ENCODE measurements at places on chromosomes 5 and 9.

DNA sequence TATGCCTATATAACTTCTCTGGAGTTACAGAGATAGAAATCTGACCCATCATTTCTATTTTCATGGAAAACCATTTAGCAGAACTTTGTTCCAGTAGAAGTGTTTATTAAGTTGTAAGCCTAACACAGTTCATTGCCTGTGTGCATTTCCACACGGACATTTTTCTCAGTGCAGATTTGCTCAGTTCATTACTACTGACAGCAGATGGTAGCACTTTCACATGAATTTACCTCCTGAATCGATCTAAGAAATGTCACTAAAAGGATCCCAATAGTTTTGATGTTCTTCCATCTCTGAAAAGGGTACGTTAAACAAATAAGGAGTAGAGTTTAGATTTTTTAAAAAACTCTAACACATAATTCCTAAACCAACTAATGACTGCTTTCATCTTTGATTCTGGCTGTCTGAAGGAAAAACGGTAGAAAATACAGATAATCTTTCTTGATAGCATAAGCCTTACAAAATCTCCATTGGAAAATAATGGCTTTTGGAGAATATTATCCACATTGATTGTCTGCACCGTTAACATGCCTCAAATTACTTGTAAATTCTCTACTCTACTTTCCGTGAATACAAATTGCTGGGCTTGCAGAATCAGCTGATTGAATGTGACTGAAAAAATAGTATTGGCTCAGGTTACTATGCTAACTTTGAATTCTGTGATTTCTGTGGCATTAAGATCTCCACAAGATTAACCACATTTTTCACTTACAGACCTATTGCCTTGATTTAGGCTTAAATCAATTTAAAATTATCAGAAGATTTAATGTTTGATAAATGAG, 33.1 kb downstream of the RPS23 start:
- DNase-seq, result no peak

GRCh38 chr5:134459010-134459403, 47.3 kb upstream of the CDKN2AIPNL start:
- no peak for DNase-seq

GRCh38 chr5:119453040-119453373, 710 bp downstream of the HSD17B4 start:
- no peak for DNase-seq

GRCh38 chr5:61306531-61307131, 25.4 kb upstream of the ZSWIM6 start:
- no peak for DNase-seq

DNA sequence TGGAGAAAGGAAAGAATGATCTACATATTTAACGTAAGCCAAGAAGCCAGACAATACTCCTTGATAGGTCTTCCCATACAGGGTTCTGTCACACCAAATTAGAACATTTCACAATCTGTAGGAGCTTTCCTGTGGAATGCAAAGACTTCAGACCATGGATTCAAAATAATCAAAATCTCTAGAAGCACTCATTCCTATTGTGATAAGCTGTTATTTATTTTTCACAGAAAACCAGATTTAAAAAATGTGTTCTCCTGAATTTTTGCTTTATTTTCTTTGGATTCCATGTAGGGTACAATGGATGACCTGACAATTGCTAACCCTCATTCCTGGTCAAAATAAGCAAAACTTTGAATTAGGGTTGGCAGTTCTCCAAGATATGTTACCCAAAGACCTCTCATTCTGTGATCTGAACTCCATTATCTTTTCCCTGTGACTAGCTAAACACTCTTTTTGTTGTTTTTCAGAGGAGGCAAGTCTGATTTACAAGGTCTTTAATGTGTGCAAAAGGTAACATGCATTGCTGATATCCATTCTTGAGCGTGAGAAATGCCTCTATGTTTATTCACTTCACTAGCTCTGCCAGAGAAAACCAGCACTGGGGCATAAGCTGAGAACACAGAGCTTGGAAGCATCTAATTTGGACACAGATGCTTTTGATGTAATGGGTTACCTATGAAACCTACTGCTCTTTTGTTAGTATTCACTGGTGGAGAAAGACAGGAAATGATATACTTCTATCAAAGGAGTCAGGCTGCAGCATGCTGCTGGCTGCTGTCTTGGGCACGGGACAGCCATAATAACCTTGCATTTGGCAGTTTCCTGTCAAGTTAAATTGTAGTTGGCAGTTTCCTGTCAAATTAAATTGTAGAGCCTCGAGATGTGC, 31.4 kb downstream of the ACTBL2 start:
- no peak for DNase-seq

DNA sequence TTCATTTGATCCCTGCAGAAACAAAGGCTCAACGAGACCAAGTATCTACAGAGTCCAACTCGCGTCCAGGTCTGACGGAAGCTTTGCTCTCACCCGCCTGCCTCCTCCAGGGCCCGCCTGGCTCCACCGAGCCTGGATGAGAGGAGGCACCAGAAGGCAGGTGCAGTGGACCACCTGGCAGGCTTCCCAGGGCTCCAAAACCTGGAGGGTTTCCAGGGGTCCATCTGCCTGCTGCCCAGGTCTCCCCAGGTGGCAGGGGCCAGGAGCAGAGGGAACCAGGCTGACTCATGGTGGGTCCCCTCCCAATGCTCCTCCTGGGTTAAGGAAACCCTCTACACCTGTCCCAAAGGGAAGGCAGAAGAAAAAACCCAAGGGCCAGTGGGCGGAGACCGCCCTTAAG, 59.5 kb downstream of the VAV2 start:
- no peak for DNase-seq

DNA sequence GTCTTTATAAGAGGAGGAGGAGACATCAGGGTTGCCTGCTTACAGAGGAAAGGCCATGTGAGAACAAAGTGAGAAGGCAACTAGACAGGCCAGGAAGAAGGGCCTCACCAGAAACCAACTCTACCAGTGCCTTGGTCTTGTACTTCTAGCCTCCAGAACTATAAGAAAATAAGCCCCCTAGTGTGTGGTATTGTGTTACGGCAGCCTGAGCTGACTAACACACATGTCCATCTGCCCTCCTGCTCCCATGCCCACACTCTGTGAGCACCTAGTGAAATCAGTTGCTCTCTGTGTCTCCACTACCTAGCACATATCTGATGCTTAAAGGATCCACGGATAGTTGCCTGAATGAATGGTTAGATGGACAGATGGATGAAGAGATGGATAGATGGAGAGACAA, 6.9 kb downstream of the AK3 start:
- no peak for DNase-seq

DNA sequence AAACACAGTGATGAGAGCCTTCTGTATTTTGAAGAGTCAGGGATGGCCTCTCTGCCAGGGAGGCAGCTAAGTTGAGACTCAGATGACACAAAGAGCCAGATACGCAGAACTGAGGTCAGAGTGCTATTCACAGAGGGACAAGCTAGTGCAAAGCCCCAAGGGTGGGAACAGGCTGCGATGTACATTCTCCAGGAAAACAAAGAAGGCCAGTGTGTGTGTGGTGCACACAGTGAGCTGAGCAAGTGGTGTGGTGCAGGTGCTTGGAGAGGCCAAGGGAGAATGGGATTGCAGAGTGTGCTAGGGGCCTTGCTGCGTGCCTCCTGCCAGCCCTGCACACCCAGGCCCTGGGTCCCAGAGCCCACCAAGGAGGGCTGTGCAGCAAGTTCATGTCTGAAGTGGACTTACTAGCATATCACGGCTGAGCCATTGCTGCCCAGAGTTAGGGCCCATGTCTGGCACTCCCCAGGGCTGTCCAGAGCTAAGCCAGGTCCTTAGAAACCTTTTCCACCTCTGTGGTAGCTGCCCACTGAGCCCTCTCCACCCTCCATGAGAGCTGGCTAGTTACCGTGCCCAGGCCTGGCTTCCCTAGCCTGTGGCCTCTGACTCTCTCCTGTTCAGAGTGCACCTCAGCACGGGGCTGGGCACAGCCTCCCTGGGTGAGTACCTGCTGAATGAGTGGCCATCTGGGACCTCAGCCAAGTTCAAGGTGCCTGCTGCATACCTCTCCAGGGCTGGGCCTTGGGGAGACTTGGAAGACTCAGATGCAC, 9.3 kb downstream of the SLC25A48 start:
- no peak for DNase-seq

- DNase-seq, result no peak
Measured at GRCh38 chr5:127011961-127012644, 18.3 kb downstream of the MARCHF3 start.

DNA sequence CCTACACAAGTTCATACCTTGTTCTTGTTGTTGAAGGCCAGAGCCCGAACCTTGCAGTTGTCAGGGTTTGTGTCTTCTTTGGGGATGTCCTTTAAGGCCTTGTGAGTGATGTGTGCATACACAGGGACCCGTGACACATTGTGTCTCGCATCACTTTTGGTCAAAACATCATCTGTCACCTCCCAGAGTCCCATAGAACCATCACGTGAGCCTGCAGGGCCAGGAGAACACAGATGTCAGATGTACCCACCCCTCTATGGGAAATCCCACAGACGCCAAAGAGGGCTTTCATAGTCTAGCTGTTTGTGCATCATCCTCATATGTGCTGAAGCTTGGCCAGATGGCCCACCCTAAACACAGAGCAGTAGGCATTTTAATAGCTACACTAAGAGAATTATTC, 28.2 kb downstream of the DCAF12 start:
- no peak for DNase-seq
